ENCODE measurements at places on chromosomes 4 and X.

DNA sequence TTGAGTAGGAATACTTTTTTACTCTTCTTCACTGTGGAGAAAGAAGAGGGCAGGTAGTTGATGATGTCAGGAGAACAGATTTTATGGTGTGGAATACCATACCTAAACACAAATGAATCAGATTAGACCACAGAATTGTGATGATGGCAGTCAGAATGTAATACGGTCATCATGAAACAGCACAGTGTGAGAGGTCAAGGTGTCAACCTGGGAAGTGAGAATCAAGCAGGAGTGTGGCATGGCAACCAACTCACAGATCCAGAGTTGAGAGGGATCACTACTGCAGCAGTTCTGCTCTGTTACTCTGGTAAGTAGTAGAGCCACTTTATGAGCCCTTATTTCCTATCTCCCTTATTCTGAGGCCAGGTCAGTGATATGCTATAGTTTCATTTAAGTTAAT is 27.7 kb downstream of the METTL14 start:
- no peak for DNase-seq

GRCh38 chrX:19729761-19730160 is 157.6 kb downstream of the SH3KBP1 start:
- no peak for DNase-seq

DNA sequence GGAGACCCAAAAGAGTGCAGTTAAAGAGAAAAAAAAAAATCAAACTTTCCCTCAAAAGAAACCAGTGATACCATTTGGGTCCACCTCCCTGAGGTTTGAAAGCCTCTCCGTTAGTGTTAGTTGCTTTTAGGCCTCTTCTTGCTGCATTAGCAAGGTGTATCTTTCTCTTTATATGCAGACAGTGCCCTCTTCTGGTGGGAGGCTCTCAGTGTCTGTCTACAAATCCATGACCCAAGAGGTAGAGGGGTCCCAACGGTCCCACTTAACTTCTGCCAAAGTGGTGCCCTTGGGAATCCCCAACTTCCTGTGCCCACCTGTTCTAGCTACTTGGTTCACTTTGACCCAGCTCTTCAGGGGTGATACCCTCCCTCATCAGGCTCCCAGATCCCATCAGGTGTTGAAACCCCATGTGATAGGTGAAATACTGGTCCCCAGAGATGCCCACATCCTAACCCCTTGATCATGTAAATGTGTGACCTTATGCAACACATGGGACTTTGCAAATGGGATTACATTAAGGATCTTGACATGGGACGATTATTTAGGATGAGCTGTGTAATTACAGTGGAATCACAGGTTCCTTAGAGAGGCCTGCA is 63.7 kb upstream of the CD99 start:
- peak; percentile 65 for DNase-seq

- DNase-seq: no peak
These were observed 25.9 kb upstream of the PASD1 start for GRCh38 chrX:151537572-151537971.

Data from hematopoietic multipotent progenitor cell treated with erythropoietin and hydrocortisone succinate and interleukin-3 and kit ligand, for 15 days (in vitro differentiated cells).